ENCODE measurements at places on chromosomes 4 and X.

DNA sequence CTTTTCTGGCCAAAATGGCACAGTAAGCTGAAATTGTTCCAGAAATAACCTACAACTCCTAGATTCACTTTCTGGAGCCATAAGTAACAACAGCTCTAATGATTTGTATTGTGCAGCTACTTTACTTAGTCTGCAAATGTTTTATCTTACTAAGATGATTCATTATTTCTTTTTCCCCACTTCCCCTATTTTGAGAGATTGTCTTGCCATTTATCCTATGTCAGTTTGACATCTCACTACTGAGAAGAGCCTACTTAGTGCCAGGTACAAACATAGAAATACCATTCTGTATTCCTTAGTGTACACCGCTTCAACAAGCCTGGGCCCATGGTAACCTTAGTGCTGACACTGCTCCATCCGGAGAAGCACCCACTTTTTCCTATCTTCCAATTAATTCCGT is 13.8 kb upstream of the STK26 start:
- no peak for DNase-seq

DNA sequence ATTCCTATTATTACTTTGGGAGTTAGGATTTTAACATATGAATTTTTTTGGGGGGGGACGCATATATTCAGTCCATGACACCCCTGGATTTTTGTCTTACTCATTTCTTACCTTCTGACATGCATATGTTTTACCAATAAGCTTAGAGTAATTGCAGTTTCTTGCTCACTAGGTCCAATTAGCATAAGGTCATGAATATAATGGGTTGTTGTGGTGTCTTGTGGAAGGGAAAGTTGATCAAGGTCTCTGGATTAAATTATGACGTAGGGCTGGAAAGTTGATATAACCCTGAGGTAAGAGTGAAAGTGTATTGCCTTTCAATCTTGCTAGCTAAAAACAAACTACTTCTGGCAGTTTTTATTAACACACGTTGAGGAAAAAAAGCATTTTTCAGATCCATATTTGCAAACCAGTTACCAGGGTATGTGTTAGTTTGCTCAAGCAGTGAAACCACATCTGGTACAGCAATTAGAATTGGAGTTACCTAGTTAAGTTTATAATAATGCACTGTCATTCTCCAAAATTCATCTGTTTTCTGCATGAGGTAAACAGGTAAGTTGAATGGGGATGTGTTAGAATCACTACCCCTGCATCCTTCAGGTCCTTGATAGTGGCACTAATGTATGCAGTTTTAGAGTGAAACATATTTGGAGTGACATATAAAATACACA is 32.0 kb downstream of the STIM2 start:
- DNase-seq, result no peak

DNA sequence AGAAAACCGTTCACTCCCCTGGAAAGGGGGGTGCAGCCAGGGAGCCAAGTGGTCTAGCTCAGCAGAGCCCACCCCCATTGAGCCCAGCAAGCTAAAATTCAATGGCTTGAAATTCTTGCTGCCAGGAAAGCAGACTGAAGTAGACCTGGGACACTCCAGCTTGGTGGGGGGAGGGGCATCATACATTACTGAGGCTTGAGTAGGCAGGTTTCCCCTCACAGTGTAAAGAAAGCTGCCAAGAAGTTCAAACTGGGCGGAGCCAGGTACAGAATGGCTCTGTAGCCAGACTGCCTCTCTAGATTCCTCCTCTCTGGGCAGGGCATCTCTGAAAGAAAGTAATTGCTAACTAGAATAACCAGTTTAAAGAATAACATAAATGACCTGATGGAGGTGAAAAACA is 372.3 kb upstream of the F9 start:
- no peak for DNase-seq

- no peak for DNase-seq
Observed at GRCh38 chr4:169079942-169080827, 70.1 kb upstream of the CBR4 start.

DNA sequence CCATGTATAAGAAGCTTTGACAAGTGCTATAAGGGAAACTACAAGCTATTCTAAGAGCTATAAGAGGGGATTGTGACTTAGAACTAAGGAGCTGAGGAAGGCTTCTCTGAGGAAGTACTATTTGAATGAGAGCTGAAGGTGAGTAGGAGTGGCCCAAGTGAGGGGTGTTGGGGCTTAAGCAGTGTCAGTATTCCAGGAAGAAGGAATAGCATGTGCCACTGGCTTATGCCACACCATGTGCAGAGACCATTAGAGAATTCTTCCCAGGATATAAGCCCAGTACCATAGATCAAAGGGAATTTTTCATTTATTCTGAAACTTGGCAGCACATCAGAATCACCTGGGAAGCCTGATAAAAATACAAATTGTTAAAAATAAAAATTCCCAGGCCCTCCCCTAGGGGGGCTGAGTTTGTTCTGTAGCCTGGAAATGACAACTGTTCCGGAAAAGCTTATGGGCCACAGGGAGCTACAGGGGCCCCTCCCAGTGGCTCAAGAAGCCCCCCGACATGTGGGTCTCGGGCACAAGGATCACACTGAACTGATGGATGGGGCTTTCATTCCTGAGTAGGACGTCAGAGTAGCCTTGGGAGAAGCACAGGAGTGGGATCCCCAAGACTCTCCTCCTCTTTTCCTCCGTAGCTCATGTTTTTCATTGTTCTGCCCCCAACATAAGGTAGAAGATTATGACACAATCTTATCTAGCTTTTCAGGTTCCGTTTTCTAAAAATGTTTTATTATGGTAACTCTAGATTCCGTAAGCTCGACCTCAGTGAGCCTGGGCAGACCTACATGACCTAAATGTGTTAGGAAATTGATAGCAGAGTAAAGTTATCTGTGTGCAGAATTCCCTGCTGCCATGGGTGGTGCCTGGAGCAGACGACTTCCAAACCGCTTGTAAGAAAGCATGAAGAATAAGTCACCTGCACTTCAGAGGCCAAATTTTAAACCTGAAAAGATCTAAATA is 119.3 kb downstream of the AFF1 start:
- DNase-seq, result no peak

DNA sequence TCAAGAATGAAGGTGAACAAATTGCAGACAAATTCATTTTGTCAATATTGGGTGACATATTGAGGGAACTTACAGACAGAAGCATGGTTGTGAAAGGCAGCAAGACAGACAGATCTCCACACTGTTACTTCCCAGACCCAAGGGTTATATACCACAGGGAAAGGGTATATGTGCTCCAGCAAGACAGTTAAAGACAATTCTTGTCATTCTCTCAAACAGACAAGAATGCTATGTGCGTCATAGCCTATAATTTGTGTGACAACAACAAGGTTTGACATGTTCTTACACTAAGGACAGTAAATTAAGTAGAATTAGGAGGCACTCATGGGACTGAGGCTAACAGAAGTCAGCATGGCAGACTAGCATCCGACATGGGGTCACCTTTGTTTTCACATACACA is 214.3 kb downstream of the INPP4B start:
- no peak for DNase-seq

GRCh38 chr4:112516066-112516470 is at the start of gene NEUROG2:
NEUROG2 (minus strand) TSS chr4:112516180; CDS start chr4:112515475, 705 bp downstream.
- peak; percentile 35 for DNase-seq

DNA sequence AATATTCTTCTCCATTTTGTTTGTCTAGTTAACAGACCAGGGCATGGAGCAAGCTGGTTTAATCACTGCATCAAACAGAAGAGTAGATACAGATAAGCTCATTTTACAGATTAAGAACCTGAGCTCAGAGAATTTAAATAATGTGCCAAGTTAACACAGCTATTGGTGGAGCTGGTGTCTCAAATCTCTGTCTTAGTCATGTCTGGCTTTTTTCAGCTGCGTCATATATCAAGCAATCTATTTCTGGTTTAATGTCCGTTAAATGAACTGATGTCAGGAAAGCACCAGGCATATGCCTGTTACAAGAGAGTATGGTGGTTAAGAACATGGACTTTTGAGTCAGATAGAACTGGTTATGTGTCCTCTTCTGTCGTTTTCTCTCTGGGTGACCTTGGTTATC is 79.8 kb upstream of the ADGRA3 start:
- DNase-seq, result no peak

GRCh38 chrX:112839856-112840255 is 775 bp downstream of the AMOT start:
- DNase-seq, result no peak

GRCh38 chr4:65302145-65302544 is 368.1 kb downstream of the EPHA5 start:
- DNase-seq, result no peak

DNA sequence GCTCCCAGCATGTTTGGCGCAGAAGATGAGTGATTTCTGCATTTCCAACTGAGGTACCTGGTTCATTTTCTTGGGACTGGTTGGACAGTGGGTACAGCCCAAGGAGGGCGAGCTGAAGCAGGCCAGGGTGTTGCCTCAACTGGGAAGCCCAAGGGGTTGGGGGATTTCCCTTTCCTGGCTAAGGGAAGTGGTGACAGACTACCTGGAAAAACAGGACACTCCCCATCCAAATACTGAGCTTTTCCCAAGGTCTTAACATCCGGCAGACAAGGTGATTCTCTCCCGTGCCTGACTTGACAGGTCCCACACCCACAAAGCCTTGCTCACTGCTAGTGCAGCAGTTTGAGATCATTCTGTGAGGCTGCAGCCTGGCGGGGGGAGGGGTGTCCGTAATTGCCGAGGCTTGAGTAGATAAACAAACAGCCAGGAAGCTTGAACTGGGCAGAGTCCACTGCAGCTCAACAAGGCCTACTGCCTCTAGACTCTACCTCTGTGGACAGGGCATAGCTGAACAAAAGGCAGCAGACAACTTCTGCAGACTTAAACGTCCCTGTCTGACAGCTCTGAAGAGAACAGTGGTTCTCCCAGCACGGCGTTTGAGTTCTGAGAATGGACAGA is 307.7 kb upstream of the ARSJ start:
- DNase-seq, result no peak

GRCh38 chr4:53775381-53775780 is 184.1 kb upstream of the LNX1 start:
- no peak for DNase-seq

- no peak for DNase-seq
Observed at GRCh38 chrX:78102091-78102490, 2.0 kb upstream of the PGK1 start.

DNA sequence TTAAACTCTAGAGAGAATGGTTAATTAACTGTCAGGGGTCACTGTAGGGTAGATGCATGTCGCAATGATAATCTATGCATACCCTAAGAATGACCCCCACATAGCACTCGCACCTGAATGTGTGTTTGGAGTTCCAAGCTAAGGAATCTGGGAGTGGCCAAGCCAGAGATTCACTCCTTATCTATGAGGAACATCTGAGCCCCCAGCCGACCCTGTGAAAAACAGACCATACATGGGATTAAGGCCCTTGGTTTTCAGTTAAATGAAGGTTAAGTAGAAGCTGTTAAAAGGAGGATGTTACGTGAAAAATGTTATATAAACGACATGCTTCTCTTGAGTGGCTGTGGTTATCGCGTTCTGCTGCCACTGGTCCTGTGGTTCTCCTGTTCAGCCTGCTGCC is 147.2 kb downstream of the RELL1 start:
- no peak for DNase-seq

DNA sequence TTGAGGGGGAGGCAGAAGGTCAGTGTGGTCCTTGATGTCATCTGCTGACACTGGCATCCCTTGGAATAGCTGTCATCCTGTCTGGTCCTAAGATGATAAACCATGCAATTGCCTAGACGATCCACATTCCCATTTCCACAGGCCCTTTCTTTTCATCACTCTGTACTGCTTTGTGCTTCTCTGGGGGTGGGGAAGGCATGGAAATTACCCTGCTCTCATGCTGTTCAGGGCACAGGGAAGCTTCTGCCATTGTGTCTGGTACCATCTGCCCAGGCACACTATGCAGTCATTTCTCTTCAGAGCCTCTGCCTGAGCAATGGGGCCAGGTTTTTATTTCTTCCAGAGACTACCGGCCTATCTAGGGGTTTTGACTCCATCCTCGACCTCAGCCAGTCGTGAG is 49.7 kb upstream of the ELOVL6 start:
- DNase-seq, result no peak

GRCh38 chr4:148075438-148075837 is 343.6 kb downstream of the ARHGAP10 start:
- DNase-seq, result no peak

- DNase-seq, result peak; percentile 23
Observed at GRCh38 chrX:12137951-12138360, 317 bp upstream of the FRMPD4 start.

DNA sequence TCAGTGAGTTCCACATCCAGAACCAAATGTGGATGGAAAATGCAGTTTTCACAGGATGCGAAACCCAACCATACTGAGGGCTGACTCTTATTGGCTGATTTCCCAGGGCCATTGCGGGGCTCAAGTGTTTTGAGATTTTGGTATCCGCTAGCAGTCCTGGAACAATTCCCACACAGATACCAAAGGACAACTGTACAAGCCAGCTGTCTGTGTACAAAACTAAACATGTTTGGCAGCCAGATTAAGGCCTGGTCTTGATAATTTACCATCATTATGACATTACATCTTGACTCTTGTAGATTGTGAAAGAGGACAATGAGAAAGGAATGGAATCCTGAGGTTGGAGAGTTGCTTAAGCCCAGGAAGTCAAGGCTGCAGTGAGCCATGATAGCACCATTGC is 121.9 kb downstream of the DKK2 start:
- DNase-seq, result no peak

DNA sequence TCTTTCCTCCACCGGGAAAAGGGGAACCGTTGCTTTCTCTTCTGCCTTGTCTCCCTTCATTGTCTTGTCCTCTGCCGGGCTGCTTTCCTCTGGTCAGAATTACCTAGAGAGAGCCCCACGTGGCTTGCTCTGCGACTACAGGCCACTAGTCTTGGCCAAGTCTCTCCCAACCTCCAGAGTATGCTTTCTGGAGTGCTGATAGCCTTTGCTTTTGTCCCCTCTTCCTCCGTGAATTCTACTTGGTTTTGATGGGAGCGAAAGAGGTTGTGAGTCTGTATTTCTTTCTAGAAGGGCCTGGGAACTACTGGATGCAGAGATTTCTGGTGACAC is 5.3 kb upstream of the POU4F2 start:
- no peak for DNase-seq

- no peak for DNase-seq
Observed at GRCh38 chrX:11172415-11172814, 61.3 kb downstream of the HCCS start.

- no peak for DNase-seq
Observed at GRCh38 chrX:93468075-93468474, 205.3 kb downstream of the NAP1L3 start.

DNA sequence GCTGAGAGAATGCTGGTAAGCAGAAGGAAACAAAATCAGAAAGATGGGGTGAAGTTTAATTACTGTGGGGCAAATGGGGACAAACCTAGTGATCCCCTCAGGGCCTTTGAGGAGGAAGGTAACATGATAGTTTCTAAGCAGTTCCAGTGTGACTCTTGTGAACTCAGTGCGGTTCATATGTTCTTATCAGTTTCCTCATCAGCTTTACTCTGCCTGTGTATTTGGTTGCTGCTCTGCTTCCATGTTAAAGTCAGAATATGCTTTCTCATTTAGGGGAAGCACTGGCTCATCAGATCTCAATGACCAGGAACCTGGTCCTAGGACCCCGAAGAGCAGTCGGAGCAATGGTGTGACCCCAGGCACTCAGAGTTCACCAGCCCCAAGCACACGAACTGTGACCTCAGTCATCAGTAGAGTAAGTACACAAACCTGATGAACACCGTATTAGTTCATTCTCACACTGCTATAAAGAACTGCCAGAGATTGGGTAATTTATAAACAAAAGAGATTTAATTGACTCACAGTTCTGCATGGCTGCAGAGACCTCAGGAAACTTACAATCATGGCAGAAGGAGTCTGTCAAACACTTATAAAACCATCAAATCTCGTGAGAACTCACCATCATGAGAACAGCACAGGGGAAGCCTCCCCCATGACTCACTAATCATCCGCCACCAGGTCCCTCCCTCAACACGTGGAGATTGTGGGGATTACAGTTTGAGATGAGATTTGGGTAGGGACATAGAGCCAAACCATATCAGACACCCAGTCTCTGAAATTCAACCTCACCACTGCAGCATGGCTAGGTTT is 83.0 kb downstream of the SYTL5 start:
- no peak for DNase-seq
